ENCODE measurements at places on chromosomes 2 and 18.

- DNase-seq, result no peak
These were observed 3.9 kb upstream of the TNS1 start for GRCh38 chr2:218006741-218007140.

- DNase-seq, result no peak
These were observed 4.2 kb upstream of the HOXD13 start for GRCh38 chr2:176088048-176088936.

DNA sequence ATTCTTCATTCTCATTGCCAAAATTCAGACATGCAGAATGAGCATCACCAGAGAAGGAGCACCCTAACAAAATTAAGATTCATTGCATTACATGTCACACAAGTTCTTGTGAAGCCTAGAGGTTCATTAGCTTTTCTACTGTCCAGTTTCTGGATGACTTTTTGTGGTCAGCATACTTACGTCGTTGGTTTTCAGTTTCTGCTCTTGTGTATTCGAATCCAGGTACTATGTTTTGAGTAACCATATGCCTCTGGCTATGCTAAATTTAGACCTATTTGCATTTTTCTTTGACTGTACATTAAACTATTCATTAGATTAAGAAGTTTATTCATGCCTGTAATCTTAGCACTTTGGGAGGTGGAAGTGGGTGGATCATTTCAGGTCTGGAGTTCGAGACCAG lies 251.3 kb downstream of the PARD3B start:
- no peak for DNase-seq

- no peak for DNase-seq
These were observed 155.9 kb downstream of the DPP10 start for GRCh38 chr2:114598329-114598728.

DNA sequence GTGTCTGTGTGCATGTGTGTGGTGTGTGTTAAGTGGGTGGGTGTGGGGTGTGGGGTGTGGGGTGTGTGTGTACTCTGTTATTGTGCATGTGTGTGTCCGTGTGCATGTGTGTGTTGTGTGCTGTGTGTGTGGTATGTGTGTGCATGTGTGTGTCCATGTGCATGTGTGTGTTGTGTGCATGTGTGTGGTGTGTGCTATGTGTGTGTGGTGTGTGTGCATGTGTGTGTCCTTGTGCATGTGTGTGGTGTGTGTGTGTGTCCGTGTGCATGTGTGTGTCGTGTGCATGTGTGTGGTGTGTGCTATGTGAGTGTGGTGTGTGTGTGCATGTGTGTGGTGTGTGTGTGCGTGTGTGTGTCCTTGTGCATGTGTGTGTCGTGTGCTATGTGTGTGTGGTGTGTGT lies 6.9 kb upstream of the OTOS start:
- no peak for DNase-seq

- DNase-seq, result no peak
These were observed 43.7 kb upstream of the FOSL2 start for GRCh38 chr2:28348921-28349320.

- DNase-seq, result no peak
These were observed 52.2 kb downstream of the SMAD7 start for GRCh38 chr18:48898521-48898920.

DNA sequence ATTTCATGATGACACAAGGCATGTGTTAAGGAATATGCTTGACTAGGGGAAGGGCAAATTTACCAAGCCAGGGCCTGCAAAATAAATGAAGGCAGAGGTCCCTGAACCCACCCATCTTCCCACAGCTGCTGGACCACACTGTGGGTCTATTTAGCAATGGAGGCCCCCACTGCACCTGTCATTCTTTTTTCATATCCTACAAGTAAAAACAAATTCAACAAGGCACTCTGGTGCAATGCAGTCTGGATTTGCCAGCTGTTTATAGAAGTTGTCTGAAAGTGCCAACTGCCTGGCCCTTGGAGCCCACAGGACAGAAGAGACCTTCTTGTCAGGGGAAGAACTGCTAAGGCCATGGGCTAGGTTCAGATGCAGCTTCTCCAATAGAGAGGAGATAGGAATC lies 112.8 kb upstream of the ATL2 start:
- DNase-seq, result no peak

- no peak for DNase-seq
These were observed 48.5 kb upstream of the PARD3B start for GRCh38 chr2:204496779-204497178.

GRCh38 chr2:7719876-7720275 lies 802.7 kb downstream of the RNF144A start:
- no peak for DNase-seq

DNA sequence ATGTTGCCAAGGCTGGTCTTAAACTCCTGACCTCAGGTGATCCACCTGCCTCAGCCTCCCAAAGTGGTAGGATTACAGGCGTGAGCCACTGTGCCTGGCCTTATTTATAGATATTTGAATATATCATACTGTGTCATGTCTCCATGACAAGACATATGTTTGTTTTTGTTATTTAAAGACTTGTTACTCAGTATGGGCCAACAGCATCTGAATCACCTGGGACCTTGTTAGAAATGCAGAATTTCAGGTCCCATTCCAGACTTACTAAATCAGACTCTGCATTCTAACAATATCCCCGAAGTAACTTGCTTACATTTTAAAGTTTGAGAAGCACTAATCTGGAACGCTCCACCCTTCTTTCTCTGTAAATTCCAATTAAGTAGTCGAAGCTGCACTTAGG lies 33.2 kb downstream of the RPE start:
- DNase-seq, result no peak

DNA sequence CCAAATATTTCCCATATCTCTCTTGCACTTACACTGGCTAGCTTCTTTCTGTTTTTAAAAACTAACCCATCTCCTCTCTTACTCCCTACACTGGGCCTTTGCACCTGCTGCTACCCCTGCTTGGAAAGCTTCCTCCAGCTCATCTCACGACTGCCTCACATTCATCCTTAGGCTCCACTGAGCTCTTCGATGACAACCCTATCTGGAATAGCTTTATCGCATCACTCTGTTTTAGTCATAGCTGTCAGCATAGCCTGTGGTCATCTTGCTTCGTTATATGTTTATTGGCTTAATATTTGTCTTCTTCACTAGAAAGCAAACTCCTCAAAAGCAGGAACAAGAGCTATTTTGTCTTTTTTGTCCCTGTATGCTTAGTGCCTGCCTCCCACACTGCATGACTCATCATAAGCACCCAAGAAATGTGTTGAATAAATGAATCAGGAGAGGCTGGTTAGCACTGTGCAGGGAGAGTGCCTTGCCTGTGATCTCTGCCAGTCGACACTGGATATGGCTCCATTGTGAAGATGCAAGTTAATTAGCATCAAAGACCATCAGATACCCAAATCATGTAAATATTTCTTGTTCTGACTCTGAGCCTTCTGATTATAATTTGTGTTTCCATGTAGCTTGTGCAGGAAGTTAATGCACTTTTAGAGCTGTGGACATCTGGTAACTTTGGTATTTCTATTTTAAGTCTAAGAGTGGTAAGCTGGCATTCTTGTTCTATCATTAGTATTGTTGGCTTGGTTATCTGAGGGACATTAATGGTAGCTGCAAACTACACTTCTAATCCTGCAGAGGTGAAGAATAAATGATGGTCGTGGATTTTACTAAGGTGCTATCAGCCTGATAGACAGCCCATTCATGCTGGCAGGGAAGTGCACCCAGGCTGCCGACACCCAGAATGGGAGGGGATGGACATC lies 10.3 kb upstream of the DYTN start:
- no peak for DNase-seq

DNA sequence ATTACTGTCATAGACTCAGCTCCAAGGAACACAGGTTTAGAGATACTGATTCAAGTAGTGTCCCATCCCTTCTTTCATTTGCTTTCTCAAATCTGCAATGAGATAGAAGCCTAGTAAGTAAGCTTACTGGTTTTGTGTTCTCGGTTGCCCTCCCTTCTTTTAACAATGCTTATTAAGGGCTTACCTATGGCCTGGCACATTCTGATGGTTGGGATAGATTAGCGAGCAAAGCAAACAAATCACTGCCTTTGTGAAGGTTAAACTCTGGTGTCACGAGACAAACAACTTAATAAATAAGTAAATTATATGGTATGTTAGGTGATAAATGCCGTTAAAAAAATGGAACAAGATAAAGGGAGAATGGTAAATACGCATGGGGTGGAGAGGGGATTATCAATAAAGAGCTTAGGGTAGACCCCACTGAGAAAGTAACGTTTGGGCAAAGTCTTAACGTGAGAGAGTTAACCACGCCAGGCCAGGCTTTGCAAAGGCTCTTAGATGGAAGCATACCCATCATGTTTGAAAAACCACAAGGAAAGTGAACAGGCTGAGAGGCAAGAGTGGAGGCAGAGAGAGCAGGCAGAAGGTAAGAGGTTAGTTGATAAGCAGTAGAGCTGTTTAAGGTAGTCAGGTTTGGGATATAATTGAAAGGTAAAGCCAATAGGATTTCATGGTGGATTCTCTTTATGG lies 31.0 kb downstream of the EIF2AK3 start:
- no peak for DNase-seq

- no peak for DNase-seq
These were observed 477.0 kb downstream of the RNF144A start for GRCh38 chr2:7394195-7394594.

- DNase-seq, result no peak
These were observed 9.6 kb downstream of the MARCHF4 start for GRCh38 chr2:216362730-216363129.
